Coronary artery (tissue), 2 donors: ENCODE measurements at places on chromosomes 13 and 19.

GRCh38 chr13:106883976-106884375 lies 316.0 kb upstream of the ARGLU1 start:
- no peak for DNase-seq

GRCh38 chr19:46660551-46661019 lies 397 bp downstream of the DACT3 start:
- no peak for DNase-seq

DNA sequence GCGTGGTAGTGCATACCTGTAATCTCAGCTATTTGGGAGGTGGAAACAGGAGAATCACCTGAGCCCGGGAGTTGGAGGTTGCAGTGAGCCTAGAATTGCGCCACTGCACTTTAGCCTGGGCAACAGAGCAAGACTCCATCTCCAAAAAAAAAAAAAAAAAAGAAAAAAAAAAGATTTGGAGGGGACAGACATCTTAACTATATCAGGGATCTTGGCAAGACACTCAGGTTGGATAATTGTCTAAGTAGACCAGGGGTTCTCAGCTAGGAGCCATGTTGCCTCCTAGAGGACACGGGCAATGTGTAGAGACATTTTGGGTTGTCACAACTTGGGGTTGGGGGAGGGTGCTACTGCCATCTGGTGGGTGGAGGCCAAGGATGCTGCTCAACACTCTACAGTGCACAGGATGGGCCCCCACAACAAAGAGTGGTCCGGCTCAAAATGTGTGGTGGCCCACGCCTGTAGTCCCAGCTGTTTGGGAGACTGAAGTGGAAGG lies 1.9 kb upstream of the ZNF580 start:
- DNase-seq = peak; percentile 73

DNA sequence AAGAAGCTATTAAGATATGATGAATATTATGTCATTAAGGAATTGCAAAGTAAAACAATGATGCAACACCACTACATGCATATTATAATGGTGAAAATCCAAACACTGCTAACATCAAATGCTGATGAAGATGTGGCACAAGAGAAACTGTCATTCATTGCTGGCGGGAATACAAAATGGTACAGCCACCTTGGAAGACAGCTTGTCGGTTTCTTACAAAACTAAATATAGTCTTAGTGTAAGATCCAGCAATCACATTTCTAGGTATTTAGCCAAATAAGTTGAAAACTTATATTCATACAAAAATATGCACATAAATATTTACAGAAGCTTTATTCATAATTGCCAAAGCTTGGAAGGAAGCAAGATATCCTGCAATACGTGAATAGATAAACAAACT lies 114.9 kb upstream of the EDNRB start:
- DNase-seq = no peak

GRCh38 chr13:38381890-38382289 lies 32.2 kb downstream of the UFM1 start:
- no peak for DNase-seq

DNA sequence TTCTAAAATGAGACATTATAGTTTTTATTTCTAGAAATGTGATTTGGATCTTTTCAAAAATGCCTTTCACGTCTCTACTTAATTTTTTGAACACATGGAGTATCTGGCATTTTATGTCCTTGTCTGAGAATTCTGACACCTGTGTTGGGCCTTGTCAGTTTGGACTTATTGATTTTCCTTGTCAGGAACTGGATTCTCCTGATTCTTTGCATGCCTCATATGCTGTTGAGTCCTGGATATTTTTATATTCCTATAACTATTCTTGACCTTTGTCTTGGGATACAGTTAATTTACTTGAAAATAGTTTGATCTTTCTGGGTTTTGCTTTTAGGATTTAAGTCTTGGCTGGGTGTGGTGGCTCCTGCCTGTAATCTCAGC lies 10.3 kb downstream of the ADPRHL1 start:
- no peak for DNase-seq
